ENCODE measurements at places on chromosomes 7 and 10. TPM values are rescaled to one million over a fixed set of nuclear protein-coding genes. Genes with fewer than 3 reads are reported as not detected.

ASB10 gene
- total RNA-seq = not detected

TMEM26 gene
- not detected for total RNA-seq

CDK14 gene
- total RNA-seq = 3.2 TPM

MYL10 gene
- total RNA-seq = not detected

DNA sequence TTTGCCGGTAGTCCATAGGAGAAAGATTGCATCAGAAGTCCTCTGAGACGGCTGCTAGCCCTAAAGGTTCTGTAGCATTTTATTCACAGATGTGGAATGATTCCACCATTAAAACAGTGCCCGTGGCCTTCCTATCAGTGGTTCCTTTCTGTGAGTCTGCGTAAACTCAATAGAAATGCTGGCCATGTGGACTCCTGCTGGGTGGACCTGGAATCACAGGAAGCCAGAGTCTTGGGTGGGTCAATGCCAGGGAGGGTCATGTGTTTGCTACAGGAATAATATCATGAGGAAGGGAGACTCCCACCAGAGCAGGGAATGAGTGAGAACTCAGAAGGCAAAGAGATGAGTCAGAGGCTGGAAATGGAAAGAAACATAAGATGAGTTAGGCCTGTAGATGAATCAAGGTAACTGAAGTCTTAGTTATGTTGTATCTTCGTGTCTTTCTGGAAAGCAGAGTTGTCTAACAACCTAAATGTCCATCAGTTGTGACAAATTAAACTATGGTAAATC is 410.4 kb upstream of the AUTS2 start:
- DNase-seq = no peak

DNA sequence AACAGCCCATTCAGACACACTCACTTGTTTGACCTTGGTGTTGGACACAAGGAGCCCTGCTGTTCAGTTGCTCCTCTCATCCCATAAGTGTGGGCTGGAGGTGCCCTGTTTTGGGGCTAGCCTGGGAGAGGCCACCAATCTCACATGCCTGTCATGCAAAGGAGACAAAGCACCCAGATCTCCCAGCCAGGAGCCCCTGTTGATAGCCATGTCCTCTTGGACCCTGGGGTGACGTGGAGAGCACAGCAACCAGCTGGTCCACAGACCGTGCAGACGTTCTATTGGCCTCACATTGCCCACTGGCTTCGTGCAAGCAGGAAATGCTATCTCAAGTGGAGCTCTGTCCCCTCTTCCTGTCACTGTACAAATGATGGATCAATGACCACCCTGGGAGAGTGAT is 240.8 kb downstream of the RPS24 start:
- no peak for DNase-seq

GRCh38 chr7:37943905-37944736 is 23.7 kb downstream of the EPDR1 start:
- DNase-seq = no peak

DNA sequence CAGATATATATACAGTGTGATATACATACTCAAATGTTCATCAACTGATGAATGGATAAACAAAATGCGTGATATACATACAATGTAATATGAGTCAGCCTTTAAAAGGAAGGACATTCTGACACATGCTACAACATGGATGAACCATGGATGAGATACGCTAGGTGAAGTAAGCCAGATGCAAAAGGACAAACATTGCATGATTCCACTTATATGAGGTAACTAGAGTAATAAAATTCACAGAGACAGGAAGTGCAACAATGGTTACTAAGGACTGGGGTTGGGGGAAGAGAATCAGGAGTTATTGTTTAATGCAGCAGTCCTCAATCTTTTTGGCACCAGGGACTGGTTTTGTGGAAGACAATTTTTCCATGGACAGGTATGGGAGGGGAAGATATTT is 47.3 kb upstream of the PIK3AP1 start:
- DNase-seq = peak; percentile 64

DNA sequence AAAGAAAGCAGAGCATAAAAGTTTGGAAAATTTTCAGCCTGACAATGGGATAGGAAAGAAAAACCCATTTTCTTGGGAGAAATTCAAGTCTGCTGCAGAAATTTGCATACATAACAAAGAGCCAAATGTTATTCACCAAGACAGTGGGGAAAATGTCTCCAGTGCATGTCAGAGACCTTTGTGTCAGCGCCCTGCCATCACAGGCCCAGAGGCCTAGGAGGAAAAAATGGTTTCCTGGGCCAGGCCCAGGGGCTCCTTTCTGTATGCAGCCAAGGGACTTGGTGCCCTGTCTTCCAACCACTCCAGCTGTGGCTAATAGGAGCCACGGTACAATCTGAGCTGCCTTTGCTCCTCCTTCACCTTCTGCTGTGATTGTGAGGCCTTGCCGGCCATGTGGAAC is 189.1 kb upstream of the PITRM1 start:
- DNase-seq = no peak

DNA sequence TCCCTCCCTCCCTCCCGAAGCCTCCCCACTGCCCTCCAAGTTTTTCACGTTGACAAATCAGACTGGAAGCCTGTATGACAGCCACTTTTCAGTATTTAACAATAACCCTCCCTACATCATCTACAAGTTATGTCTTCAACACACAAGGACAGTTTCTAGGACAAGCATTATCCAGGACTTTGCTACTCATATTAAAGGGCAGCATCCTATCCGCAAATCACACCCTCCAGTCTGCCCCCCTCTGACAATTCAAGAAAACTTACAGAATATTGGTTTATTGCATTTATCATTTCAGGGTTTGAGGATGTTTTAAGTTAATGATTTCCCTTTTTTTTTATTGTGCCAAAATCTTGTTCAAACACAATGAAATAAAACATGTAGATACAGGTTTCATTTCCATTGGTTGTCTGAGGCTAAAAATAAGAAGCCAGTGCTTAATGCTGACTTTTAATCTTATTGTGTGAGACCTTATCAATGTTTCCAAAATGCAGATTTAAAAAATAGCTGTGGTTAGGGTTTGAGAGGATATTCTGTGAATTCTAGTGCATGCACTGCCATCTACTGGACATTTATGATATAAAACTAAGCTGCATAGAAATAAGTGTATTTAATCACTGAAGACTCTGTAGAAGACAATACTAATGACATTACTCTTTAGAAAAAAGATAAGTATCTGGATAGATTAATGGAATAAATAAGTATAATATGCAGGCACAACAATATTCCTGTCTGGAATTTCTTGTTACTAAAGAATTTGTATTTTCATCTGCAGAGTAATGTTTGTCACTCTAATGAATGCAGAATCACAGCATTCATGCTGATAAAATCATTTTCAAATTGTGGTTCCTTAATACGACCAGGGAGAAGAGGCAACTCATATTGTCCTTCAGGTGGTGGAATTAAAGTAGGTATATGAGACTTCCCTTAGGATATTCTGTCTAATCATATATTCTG is 64.1 kb downstream of the CAV1 start:
- DNase-seq = peak; percentile 85

- DNase-seq = no peak
These were observed 91.8 kb downstream of the ZMYND11 start for GRCh38 chr10:227014-227413.

DNA sequence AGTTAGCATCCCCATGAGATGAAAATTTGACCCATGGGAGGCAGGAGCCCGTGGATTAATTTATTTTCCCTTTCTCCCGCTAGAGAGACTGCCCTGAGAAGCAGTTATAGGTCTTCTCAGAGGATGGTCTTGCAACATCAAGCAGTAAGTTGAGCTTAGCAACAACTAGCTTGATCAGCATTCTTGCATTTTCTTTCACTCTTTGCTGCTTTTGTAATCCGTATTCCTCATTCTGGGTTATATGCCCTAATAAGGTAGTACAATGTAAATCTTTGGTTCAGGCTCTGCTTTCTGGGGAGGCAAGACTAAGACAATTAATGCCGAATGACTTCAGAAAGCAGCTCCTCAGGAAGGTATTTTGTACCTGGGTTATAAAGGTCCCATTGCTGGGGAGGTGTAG is 146.8 kb downstream of the FZD1 start:
- DNase-seq = no peak

GRCh38 chr10:63628526-63629362 is 107.5 kb downstream of the REEP3 start:
- DNase-seq = peak; percentile 92

- DNase-seq = no peak
These were observed 89.0 kb upstream of the CACUL1 start for GRCh38 chr10:118843647-118844265.

GRCh38 chr10:76723844-76724243 is 913.8 kb downstream of the KCNMA1 start:
- no peak for DNase-seq
